ENCODE measurements at places on chromosomes 12 and 14. TPM values are rescaled to one million over a fixed set of nuclear protein-coding genes. Genes with fewer than 3 reads are reported as not detected.

DNA sequence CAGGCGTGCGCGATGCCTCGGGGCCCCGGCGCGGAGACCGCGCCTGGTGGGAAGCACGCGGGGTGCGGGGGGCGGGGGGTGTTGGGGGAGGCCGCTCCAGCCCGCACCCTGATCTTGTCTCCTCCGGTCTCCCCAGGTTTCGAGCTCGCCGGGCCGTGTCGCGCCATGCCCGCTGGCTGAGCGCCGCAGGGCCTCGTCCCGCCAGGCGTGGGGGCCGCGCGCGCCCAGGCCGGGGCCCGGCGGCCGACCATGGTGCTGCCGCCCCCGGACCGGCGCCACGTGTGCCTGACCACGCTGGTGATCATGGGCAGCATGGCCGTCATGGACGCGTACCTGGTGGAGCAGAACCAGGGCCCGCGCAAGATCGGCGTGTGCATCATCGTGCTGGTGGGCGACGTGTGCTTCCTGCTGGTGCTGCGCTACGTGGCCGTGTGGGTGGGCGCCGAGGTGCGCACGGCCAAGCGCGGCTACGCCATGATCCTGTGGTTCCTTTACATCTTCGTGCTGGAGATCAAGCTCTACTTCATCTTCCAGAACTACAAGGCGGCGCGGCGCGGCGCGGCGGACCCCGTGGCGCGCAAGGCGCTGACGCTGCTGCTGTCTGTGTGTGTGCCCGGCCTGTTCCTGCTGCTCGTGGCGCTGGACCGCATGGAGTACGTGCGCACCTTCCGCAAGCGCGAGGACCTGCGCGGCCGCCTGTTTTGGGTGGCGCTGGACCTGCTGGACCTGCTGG, 2.4 kb downstream of the TMEM121 start:
- DNase-seq: no peak

DNA sequence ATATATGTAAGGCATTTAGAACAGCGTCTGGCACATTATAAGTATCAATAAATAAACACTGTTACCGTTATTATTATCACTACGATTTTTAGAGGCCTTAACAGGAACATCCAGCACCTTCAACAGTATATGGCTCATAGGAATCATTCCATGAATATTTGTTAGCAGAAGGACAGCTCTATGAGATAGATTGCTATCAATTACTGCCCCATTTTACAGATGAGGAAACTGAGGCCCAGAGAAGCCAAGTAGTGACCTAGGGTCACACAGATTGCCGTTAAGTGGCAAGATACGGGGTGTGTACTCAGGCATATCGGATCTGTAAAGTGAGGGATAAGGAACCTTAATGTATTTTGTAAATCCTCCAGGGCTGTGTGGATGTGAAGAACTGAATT, 510 bp upstream of the PSMD9 start:
- no peak for DNase-seq

GRCh38 chr14:74062809-74063150, 21.5 kb downstream of the ALDH6A1 start:
- DNase-seq: no peak

DNA sequence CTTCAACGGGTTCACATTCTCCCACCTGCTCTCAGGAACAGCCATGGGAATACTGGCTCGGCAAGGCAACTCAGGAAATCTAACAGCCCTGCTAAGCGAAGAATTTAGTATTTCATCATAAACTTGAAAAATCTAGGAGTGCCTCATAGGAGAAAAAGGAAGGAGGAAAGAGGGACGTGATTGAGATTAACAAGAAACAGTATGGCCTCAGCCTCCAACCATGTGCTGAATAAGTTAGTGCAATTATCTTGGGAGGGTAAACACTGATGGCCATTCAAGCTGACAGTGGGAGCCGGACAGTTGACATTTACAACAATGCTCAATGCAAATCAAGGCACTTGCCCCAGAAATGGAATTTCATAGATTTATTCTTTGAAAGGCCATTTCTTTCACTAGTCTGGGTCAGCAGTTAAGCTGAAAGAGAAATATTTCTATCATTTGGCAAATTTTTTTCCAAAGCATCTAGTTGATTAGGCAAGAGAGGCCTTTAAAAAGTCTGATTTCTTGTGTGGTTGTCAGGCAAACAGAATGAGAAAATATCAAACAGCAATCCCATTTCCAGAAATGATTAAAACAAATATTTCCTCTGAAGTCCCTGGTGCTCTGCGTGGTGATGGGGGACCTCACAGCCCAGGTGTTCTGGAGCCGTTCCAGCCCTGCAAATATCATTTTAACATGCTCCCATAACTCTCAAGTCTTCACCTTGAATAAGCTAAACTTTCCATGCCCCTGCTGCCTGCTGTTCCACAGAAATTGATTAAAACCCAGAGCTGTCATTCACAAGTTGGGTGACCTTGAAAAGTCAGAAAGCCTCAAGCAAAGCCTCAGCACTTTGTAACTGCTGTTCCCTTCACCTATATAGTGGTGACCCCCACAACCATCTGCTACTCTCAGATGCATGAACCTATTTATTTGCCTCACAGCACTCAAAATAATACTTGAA, 121.6 kb downstream of the PHLDA1 start:
- no peak for DNase-seq

- no peak for DNase-seq
Measured at GRCh38 chr12:117441751-117442150, 80.3 kb upstream of the NOS1 start.

DNA sequence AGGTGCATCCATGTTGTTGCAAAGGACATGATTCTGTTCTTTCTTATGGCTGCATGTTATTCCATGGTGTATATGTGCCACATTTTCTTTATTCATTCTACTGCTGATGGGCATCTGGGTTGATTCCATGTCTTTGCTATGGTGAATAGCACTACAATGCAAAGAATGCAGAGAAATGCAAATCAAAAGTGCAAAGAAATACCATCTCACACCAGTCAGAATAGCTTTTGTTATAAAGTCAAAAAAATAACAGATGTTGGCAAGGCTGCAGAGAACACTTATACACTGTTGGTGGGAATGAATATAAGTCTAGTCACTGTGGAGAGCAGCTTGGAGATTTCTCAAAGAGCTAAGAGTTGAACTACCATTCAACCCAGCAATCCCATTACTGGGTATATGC, 99.2 kb downstream of the DHRS2 start:
- DNase-seq: no peak

- DNase-seq: peak; percentile 21
Measured at GRCh38 chr12:103771466-103771865, 69.6 kb downstream of the NT5DC3 start.

- no peak for DNase-seq
Measured at GRCh38 chr14:44886860-44887595, 74.7 kb downstream of the KLHL28 start.

- DNase-seq: no peak
Measured at GRCh38 chr12:113642672-113643071, 171.0 kb upstream of the LHX5 start.

GRCh38 chr14:34232790-34233189, 229.2 kb downstream of the SPTSSA start:
- DNase-seq: no peak

DNA sequence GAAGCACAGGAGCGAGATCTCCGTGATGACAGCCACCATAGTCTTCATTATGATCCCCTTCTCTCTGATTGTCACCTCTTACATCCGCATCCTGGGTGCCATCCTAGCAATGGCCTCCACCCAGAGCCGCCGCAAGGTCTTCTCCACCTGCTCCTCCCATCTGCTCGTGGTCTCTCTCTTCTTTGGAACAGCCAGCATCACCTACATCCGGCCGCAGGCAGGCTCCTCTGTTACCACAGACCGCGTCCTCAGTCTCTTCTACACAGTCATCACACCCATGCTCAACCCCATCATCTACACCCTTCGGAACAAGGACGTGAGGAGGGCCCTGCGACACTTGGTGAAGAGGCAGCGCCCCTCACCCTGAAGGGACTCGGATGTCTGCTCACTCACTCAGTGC, 775 bp downstream of the OR10P1 start:
- no peak for DNase-seq

- DNase-seq: peak; percentile 68
Measured at GRCh38 chr14:72917094-72917802, 9.0 kb upstream of the DCAF4 start.

- DNase-seq: no peak
Measured at GRCh38 chr12:115228434-115228833, 544.5 kb upstream of the TBX3 start.

DNA sequence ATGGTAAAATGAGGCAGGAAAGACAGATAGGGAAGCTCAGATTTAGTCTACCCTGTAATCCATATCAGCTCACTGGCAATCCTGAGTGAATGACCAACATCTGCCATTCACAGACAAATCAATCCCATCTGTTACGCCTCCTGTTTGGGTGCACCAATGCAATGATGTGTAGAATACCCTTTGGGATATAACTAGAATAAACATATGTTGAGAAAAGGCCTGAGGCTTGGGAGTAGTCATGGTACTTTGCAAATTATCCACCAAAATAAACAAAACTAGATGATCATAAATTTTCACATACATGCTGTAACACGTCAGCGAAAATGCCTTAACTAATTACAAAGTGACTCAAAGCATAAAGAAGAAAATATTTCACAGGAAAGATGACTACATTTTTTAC, 78.8 kb downstream of the KCNC2 start:
- DNase-seq: no peak

DNA sequence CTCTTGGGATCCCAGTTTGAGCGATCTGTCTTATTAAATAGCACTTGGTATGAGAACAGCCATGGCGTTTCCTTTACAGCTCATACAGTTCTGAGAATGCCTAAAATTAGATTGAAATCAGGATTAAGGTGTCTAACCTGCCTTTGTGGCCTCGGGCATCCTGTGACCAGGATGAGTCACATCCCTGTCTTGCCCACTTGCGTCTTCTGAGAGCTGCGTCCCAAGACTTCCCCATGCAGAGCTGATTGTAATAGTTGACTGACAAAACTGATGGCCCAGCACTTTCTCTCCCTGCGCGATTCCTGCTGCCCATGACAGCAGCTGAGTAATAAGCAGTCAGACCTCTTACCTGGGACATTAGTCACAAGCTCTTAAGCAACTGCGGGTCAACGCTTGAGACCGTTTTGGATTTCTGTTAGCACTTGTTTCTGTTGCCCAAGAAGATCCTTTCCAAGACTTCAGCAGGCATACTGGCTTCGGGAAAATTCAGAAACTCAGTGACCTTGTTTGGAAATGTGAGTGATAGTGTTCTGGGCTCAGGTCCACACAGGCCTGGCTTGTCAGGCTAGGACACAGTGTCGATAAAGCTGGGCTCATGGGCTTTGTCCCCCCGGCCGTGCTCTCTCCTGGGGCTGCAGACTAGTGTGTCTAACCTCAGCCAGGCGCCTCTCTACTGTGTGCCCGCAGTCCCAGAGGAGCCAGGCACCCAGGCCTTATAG, 169.9 kb upstream of the HIF1A start:
- no peak for DNase-seq

DNA sequence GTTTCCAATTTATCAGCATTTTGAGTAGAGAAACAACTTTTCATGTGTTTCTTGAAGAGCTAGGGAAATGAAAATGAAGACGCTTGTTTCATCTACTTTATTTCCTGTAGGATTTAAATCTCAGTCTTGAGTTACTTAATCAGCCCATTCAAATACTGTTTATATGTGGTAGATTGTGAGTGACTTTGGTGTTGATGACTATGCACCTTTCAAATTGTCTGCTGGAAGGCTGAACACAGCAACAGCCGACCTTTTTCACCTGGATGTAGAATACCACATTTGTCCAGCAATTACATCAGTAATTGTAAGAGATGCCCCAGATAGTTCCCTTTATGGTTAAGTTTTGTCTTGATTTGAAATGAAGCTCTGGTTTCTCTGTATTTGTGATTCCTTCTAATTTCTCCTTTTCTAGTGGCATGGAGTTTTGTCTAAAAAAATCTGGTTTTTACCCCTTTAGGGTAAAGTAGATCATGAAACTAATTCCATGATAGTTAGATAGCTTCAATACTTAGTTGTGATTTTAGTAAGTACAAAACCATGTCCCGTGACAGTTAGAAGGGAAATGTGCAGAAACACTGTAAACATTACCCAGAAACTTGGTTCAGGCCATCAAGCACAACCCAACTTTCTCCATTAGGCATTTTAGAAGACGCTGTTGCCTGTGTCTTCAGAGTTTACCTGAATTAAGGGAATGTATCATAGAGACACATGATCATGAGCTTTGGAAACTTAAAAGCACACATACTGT, 165.0 kb downstream of the SRGAP1 start:
- DNase-seq: no peak

- no peak for DNase-seq
Measured at GRCh38 chr12:6957151-6957701, 6.1 kb downstream of the PTPN6 start.

DNA sequence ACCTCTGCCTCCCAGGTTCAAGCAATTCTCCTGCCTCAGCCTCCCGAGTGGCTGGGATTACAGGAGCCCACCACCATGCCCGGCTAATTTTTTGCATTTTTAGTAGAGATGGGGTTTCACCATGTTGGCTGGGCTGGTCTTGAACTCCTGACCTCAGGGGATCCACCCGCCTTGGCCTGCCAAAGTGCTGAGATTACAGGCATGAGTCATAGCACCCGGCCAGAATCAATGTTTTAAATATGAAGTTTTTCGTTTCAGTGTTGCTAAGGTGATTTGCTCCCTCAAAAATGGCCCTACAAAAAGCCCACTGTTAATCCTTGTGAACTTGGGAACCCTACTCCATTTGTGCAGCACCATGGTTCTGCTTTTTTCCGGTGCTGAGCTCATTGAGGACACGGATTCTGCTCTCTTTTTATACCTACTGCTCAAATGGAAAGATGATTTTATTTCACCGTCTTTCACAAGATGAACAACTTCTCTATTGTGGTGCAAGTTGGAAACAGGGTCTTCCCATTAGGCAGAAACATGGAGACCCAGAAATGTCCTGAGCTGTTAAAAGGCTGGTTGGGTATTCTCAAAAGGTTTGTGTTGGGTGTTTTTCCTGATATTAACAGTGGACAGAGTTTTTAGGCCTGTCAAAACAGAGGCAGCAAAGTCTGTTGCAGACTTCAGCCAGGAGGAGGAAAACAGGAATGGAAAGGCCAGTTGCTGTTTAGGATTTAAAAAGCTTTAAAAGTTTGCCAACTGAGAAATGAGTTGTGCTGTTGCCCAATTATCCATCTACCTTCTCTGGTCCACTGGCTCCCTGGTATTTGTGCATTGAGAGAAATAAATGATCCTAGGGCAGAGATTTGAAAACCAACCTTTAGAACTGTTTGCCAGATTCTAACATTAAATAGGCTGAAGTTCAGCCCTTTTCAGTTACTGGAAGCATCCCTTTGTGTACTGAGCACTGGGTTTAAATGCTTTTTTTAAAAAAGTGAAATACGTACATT, 85.8 kb downstream of the ATP23 start:
- DNase-seq: no peak

- DNase-seq: no peak
Measured at GRCh38 chr12:53166837-53167236, 13.7 kb upstream of the ZNF740 start.

DNA sequence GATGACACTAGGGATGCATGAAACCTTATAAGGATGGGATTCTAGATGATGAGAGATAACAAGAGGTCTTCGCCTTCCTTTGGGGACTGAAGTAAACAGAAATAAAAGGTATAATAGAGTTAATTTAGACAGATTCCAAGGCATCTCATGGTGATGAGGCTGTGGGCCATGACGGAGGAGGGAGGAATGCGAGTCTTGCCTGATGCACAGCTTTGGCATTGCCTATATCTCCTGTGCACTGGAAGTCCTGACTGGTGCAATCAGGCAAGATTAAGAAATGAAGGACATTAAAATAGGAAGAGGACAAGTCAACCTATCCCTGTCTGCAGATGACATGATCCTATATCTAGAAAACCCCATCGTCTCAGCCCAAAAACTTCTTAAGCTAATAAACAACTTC, 526.4 kb upstream of the LMO3 start:
- DNase-seq: no peak

Gene NRXN3
- 6.1 TPM for polyA plus RNA-seq

Gene C12orf50
- 0.82 TPM for polyA plus RNA-seq

Gene ANKS1B
- polyA plus RNA-seq: 4.8 TPM

Gene FBLN5
- polyA plus RNA-seq: 141 TPM

Gene TCTN2
- 33.8 TPM for polyA plus RNA-seq
